ENCODE measurements at places on chromosomes 6 and 20.

GRCh38 chr20:1003920-1004697 is 2.0 kb upstream of the RSPO4 start:
- DNase-seq, result no peak

GRCh38 chr6:32074996-32075532 is 34.1 kb downstream of the TNXB start:
- no peak for DNase-seq

- no peak for DNase-seq
These were observed 56.1 kb downstream of the UBR2 start for GRCh38 chr6:42619963-42620362.

DNA sequence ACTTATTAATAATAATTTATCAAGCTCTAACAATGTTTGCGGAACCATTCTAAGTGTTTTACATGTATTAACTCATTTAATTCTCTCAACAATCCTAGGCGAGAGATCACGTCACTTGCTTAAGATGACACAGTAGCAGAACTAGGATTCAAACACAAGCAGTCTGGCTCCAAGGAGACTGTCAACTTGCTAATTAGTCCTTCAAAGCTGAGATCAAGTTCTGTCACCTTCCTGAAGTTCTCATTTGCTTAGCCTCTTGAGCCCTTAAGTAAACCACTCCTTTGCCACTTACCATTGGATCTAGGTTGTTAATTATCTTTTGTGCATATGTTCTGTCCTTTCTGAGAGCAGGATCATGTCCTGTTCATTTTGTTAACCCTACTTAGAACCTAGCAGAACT is 14.1 kb downstream of the FKBP5 start:
- DNase-seq, result no peak

DNA sequence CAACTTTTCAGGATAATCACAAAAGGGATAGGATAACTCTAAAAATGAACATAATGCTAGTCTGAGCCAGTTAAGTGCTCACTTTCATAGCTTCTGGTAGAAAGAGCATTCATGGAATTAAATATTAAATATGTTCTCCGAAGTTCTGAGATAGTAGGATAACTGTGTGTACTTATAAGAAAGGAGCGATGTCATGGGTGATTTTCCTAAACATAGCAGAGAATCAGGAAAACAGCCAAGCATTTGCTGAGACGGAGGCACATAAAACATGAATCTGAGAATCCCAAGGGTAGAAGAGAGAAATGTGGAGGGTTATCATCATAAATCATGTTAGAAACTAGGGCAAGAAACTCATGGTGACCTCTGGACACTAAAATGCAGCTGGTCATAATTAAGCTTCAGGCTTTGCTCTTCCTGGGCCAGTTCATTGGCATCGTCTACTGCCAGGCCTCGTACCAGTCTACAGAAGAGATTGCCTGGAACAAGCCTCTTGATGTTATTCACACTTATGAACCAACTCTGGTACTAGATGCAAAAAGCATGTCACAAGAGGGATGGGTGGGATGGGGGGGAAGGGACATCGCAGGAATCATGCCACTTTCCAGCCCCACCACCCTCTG is 436.6 kb downstream of the PRKN start:
- DNase-seq, result no peak

GRCh38 chr6:97073903-97074302 is 149.4 kb downstream of the KLHL32 start:
- no peak for DNase-seq

GRCh38 chr6:110629153-110629552 is 152.7 kb upstream of the SLC22A16 start:
- no peak for DNase-seq

DNA sequence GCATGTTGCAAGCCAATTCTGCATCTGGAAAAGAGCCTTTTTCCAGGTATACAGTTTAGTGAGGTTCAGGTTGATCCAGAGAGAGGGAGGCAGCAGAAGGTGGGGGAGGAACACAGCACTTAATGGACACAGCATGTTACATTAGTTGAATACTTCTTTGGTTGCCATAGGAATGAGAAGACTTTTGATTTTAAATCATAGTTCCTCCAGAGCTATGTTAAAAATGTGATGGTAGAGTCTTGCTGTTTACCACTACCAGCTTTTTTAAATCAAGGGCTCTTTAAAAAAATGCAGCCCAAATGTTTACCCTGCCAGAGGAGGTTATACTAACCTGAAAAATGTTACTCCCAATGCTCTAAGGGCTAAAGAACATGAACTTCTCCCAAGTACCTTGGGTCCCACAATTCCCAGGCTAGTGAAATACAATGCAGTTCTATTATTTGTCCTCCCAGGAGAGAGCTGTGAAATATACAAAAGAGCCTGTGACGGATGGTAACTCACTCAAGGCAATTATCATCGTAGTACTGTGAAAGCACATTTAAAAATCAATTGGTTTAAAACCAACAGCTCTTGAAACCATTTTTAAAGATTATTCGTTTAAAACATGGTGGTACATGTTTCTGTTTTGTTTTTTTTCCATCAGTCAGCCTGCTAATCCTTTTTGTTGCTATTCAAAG is 6.9 kb upstream of the PHACTR1 start:
- no peak for DNase-seq

- peak; percentile 88 for DNase-seq
These were observed 5.2 kb upstream of the BPIFA3 start for GRCh38 chr20:33211817-33212424.

DNA sequence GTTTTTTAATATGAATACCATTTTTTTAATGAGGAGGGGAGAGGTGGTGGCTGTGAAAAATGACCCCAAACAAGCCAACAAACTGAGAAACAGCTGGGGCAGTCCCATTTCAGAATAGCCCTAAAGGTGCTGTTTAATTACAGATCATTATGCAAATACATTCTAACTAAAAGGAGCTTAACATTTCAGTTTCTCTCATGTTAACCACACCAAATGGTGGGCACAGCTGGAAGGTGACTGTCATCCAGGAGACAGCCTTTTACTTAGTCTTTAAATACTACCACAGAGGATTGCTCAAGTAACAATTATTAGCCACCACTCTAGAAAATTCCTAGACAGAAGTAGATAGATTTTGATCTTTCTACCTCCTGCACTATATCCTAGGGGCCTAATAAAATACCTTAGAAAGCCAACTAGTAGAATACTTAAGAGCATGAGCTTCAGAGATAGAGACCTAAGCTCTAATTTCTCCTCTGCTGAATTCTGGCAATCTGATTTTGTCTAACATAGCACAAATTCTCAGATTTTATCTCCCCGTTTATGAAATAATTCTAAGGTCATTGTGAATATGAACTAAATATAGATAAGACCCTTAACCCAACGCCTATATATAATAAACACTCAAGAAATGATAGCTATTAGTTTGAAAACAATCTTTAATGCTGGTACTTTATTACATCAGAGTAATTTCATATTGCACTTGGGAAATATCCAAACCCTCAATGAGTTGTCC is 615.1 kb upstream of the NRSN1 start:
- no peak for DNase-seq

DNA sequence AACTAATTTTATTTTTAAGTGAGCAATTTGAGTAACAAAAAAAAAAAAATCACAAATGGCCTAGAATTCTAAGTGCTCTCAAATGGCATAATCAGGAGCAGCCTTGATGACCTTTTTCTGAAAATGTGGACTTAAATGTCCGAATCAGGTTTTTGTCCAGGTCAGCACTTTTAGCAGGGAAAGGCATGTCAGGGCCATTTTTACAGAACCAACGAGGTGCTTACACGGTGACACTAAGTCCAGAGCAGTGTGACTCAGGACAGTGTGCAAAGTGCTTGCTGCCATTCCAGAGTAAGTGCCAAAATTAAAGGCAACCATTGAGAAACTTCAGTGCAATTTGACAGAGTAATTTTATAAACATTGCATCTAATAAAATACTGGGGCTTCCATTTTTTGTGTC is 127.8 kb downstream of the KIF16B start:
- no peak for DNase-seq

- no peak for DNase-seq
These were observed 94.3 kb downstream of the EDN1 start for GRCh38 chr6:12384357-12384912.

GRCh38 chr6:170193326-170193821 is 97.5 kb downstream of the DLL1 start:
- DNase-seq, result no peak

DNA sequence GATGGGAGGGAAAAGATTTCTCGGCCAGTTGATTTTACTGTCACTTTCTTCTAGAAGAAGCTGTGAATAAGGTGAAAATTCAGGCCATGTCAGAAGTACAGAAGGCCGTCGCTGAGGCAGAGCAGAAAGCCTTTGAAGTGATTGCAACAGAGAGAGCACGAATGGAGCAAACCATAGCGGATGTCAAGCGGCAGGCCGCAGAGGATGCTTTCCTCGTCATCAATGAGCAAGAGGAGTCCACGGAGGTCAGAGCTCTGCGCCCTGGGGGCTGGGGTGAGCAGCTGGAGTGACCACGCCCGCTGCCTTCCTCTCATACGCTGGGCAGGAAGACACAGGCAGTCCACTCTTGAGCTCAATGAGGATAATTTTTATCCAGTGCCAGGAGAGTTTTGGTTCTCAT is 21.8 kb upstream of the C20orf144 start:
- no peak for DNase-seq

DNA sequence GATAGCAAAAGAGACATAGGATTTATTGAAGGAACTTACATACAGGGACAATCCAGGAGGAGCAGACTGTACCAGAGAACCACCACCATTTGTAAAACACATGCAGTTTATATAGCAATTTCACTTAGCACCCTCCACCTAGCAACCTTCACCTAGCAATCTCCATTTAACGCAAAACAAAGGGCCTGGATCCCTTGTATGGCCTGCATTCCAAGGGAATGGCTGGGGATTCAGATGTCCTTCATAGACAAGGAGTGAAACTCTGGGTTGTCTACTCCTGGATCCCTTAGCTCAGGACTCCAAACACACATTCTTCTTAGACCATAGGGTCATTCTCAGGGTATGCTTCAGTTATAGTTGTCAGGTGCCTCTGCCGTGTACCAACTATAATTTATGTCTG is 1324.9 kb downstream of the HACE1 start:
- DNase-seq, result no peak

GRCh38 chr6:115894426-115894992 is 166.2 kb downstream of the FRK start:
- no peak for DNase-seq

DNA sequence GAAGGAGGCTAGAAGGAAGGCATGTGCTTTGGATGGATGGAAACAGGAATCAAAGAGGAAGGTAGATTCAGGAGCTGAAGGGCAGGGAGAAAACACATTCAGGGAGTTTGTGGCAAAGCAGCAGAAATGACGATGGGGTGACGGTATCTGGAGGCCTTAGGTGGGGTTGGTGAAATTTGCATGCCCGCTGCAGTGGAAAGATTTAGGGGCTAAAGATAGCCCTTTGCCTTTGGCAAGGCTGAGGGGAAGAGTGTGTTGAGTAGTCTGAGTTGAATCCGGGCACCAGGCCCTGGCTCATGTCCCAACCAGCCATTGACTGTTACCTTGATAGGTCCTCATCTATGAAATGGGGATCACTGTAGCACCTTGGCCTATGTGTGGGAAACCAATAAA is 1.3 kb downstream of the GZF1 start:
- DNase-seq, result no peak

DNA sequence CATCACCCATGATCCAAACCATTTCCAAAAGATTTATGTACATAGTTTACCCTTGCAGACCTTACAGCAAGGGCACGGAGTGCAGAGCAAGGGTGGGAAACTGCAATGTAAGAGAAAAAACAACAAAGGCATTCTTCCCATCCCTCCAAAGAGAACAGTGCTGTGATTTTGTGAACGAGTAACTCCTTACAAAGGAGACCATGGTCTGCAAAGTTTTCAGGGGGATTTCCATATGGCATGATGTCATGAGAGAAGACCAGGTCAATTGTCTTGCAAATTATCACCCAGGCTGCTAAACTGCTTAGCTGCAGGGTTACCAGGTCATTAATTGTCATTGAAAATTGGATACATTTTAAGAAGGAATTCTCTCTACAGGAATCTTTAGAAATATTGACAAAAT is 58.3 kb downstream of the LAMP5 start:
- DNase-seq, result no peak

- DNase-seq, result no peak
These were observed 92.3 kb downstream of the ANKRD60 start for GRCh38 chr20:58136149-58136484.

- peak; percentile 45 for DNase-seq
These were observed 807 bp downstream of the SNHG17 start for GRCh38 chr20:38434301-38434741.

GRCh38 chr6:11650025-11650696 is 112.6 kb downstream of the TMEM170B start:
- DNase-seq, result no peak

GRCh38 chr20:44288252-44288651 is 22.8 kb downstream of the FITM2 start:
- no peak for DNase-seq

DNA sequence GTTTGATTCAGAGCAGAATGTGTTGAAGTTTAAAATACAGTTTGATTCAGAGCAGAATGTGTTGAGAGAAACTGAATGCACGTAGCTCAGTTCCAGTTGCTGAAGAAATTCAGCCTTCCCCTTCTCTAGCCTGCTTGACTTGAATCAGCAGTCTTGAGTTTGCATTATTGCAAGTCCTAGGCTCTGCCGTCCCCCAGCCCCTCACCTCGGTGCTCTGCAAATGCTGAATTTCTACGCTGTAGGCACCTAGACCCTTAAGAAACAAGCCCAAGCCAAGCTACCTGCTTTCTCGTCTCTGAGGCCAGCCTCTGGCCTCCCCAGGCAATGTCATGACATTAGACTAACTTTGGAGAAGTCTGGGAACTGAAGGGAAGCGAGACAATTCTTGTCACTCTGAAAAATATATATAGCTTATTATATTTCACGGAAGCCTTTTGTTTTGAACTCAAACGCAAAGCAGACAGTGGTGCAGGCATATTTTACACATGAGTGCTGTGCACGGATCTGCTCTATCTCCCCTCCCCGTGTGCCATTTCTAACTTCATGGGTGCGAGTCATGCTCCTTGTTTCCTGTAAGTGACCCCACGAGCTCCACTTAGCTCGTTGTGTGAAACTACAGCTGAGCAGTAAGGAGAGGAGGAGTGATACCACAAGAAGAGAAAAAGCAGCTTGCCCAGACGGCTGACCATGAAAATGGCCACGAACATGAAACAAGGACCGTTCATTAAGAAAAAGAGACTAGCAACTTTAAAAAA is 71.4 kb upstream of the DUSP22 start:
- no peak for DNase-seq

DNA sequence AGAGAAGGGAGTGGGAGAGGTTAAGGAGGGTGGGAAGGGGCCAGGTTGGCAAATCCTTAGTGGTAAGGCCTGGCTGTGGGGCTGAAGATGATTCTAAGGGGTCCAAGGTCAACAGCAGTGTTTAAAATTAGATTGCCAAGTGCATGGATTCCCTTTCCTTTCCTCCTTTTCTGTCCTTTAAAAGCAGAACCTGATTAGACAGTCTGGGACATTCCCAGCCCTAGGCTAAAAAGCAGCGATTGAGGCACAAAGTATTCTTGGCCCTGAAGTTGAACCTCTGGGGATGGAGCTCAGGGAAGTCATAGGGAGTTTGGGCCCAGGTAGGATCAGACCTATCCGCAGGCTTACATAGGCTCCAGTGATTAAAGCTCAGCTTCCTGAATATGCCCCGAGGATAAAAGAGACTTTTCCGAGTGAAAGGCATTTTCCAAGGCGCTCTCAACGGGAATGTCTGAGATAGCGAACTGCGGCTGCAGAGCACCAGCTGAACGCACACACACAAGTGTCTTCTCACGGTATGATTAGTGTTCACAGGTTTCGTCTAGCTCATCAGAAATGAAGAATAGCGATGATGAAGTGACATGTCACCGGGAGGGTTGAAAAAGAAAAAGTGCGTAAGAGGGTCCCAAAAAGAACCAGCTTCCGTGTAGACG is 787 bp upstream of the CARMIL1 start:
- DNase-seq, result no peak
